ENCODE measurements at places on chromosomes 2 and 18. TPM values are rescaled to one million over a fixed set of nuclear protein-coding genes. Genes with fewer than 3 reads are reported as not detected.

- H3K27me3 ChIP-seq = peaks cover 1% of the 10 kb centered on the region
- H3K36me3 ChIP-seq = no peaks in the 10 kb centered on the region
- H3K4me3 ChIP-seq = no peak overlapping the region
- H3K27ac ChIP-seq = no peak overlapping the region
These were observed 113.5 kb downstream of the RTN4 start for GRCh38 chr2:54936766-54937165.

- H3K4me3 ChIP-seq = no peak overlapping the region
- peaks cover 74% of the 10 kb centered on the region for H3K36me3 ChIP-seq
- H3K4me1 ChIP-seq = peaks cover 1% of the 10 kb centered on the region
These were observed 11.2 kb downstream of the ZNF142 start for GRCh38 chr2:218648088-218648786.

CARF gene
- total RNA-seq = 12.3 TPM

HSBP1L1 gene
- total RNA-seq = 9.2 TPM

ALK gene
- not detected for total RNA-seq

TXNDC2 gene
- total RNA-seq = 0.30 TPM

DNA sequence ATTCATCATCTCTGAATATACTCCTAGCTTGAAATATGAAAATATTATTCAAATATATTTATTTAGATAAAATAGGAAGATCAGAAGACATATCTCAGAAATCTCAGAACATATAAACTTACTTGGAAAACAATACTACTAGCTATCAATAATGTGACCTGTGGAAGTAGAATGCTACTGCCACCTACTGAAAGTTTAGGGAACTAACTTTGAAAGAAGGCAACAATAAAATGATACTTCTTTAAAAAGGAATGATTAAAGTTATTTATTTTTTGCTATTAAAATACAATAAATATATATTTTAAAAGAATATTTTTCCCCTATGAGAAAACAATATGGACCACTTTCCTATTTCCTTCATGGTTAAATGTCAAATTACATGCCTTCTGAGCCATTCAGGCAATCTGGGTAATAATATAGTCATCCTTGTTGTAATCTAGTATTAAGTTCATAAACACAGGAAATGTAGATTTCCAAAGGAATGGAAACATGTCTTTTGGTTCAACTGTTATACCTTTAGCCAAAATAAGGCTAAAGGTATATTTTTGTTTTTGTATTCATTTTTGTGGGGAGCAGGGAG lies 26.0 kb downstream of the ACADL start:
- DNase-seq = no peak
- H3K4me3 ChIP-seq = no peak overlapping the region
- H3K27ac ChIP-seq = no peak overlapping the region
- peaks cover 18% of the 10 kb centered on the region for H3K27me3 ChIP-seq
- H3K4me1 ChIP-seq = no peaks in the 10 kb centered on the region
- no peaks in the 10 kb centered on the region for H3K36me3 ChIP-seq

GREB1L gene
- not detected for total RNA-seq

DNA sequence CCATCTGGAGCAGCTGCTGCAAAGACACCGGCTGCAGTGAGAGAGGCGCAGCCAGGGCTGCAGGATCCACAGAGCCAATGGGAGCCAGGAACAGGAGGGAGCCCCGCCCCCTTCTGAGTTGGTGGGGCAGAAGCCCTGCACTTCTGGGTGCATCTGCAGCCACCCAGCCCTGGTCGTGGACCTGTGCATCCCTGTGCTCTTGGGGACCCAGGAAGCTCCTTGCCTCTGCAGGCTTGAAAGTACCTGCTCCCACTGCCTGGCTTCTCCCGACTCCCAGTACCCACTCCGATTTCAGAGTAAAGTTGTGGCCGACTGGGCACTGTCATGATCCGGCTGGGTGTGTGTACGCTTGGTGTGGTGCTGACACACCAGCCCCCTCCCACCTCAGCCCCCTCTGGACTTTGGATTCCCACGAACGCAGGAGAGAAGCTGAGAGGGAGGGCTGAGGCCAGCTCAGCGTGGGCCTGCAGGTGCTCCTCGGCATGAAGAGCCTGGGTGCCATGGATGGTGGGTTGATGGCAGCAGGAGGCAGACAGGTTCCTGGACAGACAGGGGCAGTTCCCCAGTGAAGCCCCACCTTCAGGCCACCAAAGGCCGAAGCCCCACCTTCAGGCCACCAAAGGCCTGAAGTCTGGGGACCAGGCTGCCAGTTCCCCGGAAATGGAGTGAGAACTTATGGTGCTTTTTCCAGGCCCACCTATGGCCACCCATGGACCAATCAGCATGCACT lies 34.9 kb downstream of the LRRTM4 start:
- H3K36me3 ChIP-seq = no peaks in the 10 kb centered on the region
- no peak for DNase-seq
- H3K4me3 ChIP-seq = no peak overlapping the region
- no peaks in the 10 kb centered on the region for H3K27me3 ChIP-seq
- H3K4me1 ChIP-seq = no peaks in the 10 kb centered on the region

GRCh38 chr2:109138449-109138848 lies 9.4 kb downstream of the SH3RF3 start:
- H3K4me1 ChIP-seq = peaks cover 17% of the 10 kb centered on the region
- no peaks in the 10 kb centered on the region for H3K36me3 ChIP-seq
- H3K27ac ChIP-seq = no peak overlapping the region

CCDC68 gene
- 0.13 TPM for total RNA-seq

DSC2 gene
- total RNA-seq = not detected

GALNT5 gene
- total RNA-seq = not detected

RTP5 gene
- total RNA-seq = 0.13 TPM

DNA sequence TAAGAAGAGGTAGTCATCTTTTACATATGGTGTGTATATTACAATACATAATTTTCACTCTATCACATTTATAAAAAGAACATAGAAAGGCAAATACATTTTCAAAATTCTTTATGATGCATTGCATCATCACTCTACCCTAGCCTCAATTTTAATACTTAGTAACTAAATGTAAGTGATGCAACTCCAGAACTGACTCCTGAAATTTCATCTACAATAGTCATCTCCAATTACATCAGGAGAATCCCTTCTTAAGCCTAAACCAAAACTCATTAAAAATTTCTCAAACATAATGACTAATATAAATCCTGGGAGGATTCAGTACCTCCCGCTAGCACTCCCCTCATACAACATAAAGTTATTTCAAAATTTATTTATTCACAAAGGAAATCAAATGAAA lies 15.9 kb downstream of the TMX3 start:
- no peak for DNase-seq
- no peak overlapping the region for H3K27ac ChIP-seq
- no peaks in the 10 kb centered on the region for H3K27me3 ChIP-seq
- H3K36me3 ChIP-seq = peaks cover 48% of the 10 kb centered on the region
- H3K4me3 ChIP-seq = no peak overlapping the region

AOX1 gene
- 0.05 TPM for total RNA-seq

MC2R gene
- total RNA-seq = not detected
